ENCODE measurements at places on chromosomes 6 and 20.

GRCh38 chr20:62523473-62524203 lies 47.8 kb upstream of the GATA5 start:
- DNase-seq, result no peak

DNA sequence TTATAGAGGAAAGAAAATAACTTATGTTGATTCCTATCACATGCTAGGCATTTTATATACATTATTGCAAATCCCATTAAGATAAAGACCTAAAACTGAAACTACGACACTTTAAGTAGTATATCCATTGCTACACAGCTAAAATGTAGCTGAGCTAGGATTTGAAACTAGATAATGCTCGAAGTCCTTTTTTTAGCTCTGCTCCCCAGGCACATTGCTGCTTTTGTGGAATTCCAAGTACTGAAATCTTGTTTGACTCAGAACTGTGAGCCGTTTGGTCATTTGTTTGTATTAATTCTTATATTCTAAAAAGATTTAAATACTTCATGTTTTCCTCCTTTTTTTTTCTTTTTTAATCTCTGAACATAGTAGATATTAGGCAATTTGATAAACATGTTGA lies 644.8 kb downstream of the HACE1 start:
- no peak for DNase-seq

DNA sequence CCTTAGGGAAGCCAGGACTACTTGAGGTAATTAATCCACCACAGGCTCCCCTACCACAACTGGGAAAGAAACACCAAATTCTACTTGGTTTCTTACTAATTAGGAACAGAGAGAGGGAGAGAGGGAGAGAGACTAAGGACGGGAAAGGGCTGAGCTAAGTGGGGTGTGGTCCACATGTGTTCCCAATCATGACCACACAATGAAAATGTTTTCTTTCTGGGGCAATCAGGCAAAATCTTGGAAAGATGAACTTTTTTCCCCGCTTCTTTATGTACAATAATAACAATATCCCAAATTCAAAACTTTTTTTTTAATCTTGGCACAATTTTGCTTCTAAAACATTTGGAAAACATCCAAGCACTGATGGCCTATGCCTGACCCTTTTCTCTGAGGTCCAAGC lies 734.4 kb downstream of the MAFB start:
- no peak for DNase-seq

DNA sequence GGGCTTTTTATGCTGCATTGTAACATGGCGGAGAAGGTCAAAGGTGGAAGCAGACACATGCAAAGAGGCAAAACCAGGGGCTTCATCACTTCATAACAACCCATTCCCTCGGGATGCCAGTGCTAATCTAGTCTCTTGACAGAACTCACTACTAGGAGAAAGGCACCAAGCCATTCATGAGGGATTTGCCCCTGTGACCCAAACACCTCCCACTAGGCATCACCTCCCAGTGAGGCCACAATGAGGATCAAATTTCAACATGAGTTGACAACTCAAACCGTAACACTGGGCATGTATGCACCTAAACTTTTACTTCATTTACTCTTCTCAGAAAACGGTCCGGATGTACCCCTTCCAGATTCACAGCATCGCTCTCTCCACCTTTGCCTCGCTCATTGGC lies 61.9 kb downstream of the CDS2 start:
- DNase-seq, result no peak

DNA sequence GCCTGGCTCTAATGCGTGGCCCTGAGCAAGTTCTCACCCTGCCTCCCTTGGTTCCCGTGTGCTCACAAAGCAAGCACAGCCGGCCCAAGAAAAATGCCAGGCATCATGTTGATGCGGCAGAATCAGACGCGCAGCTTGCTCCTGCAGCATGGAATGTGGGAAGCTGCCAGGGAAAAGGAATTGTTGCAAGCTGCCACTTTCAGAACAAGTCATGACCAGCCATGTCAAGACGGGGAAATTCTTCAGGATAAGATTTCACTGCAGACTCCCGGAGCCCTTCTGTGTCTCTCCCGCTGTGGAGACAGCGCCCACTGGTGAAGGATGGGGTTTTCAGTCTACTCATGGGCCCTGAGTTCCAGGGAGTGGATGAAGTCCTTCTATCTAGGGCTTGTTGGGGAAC lies 4.6 kb downstream of the DACT2 start:
- DNase-seq, result no peak

DNA sequence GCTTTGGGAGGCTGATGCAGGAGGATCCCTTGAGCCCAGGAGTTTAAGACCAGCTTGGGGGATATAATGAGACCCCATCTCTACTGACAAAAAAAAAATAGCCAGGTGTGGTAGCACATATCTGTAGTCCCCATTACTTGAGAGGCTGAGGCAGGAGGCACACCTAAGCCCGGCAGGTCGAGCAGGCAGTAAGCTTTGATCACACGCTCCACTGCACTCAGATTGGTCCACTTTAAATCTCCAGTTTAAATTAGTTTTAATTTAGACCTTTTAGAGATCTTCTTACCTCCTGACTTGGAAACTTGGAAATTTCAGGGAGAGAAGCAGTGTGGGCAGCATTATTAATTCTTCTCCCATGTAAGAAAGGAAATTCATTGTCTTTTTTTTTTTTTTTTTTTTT lies 16.8 kb upstream of the PLCB4 start:
- no peak for DNase-seq

DNA sequence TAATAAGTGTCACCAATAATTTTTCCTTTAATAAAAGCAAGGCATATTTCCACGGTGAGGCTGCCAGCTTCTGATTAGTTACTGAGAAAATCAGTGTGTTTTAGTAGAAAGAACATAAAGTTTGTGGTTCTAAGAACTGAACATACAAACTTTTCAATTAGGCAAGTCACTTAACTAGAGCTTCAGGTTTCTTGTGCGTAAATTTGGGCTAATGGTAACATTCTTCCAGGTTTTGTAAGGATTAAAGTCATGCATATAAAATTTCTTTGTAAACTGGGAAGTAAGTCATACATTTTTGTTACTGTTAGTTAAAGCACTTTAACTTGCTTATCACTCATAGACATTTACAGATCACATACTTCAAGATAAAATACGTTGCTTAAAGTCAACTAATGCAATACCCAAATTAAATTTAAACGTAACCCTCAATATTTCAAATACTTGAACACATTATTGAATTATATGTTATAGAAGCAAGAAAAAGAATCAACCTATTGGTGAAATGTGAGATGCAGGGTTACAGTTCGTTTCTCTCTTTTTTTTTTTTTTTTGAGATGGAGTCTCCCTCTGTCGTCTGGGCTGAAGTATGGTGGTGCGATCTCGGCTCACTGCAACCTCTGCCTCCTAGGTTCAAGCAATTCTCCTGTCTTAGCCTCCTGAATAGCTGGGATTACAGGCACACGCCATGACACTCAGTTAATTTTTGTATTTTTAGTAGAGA lies 327.3 kb upstream of the NOX3 start:
- DNase-seq, result no peak

GRCh38 chr6:157116426-157116825 lies 206.9 kb downstream of the TMEM242 start:
- DNase-seq, result no peak

- peak; percentile 36 for DNase-seq
Measured at GRCh38 chr6:5030596-5031136, 26.8 kb upstream of the RPP40 start.

DNA sequence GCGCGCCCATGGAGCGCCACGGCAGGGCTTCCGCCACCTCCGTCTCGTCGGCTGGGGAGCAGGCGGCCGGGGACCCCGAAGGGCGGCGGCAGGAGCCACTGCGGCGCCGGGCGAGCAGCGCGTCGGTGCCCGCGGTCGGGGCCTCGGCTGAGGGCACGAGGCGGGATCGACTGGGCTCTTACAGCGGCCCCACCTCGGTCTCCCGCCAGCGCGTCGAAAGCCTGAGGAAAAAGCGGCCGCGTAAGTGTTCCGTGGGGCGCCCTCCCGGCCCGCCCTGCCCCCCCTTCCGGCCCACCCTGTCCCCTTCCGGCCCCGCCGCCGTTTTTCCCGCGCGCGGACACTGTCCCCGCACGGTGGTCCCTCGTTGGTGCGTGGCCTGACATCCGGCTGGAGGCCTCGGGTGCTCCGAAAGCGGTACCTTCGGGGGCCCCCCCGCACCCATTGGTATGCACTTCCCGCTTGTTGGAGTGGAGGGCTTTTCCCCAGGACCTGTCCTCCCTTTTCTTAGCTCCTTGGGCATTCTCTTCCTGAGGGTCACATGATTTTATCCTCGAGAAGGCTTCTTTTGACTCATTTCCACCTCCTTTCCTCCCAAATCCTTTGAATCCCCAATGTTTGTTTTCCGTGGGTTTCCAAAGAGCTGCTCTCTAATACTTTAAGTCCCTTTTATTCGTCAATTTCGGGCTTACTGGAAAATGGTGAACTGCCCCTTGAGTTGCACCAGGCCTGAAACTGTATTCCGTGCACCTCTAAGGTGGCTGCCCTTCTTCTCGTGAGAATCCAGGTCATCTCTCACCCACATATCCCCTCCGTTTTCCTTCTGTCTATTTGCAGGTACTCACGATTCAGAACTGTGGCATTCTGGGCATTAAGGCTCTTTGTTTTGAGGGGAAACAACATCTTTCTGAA lies 556 bp downstream of the PANK2 start:
- no peak for DNase-seq

- peak; percentile 18 for DNase-seq
Measured at GRCh38 chr6:83193747-83194566, 800 bp downstream of the RWDD2A start.

Data from NCI-H2107 (cell line).